ENCODE measurements at places on chromosomes 6 and 20.

GRCh38 chr6:116118608-116119007 is 7.3 kb downstream of the COL10A1 start:
- no peak for DNase-seq
- H3K4me3 ChIP-seq, result no peak overlapping the region
- H3K27ac ChIP-seq, result no peak overlapping the region
- no peaks in the 10 kb centered on the region for H3K4me1 ChIP-seq
- no peaks in the 10 kb centered on the region for H3K27me3 ChIP-seq

GRCh38 chr6:45827952-45828530 is 187.6 kb downstream of the CLIC5 start:
- DNase-seq, result no peak
- peaks cover 10% of the 10 kb centered on the region for H3K4me1 ChIP-seq
- H3K36me3 ChIP-seq, result no peaks in the 10 kb centered on the region
- H3K27me3 ChIP-seq, result no peaks in the 10 kb centered on the region

GRCh38 chr6:100479179-100480035 is 14.7 kb upstream of the SIM1 start:
- no peak for DNase-seq
- no peak overlapping the region for H3K27ac ChIP-seq
- no peak overlapping the region for H3K4me3 ChIP-seq
- H3K36me3 ChIP-seq, result no peaks in the 10 kb centered on the region
- H3K4me1 ChIP-seq, result no peaks in the 10 kb centered on the region

DNA sequence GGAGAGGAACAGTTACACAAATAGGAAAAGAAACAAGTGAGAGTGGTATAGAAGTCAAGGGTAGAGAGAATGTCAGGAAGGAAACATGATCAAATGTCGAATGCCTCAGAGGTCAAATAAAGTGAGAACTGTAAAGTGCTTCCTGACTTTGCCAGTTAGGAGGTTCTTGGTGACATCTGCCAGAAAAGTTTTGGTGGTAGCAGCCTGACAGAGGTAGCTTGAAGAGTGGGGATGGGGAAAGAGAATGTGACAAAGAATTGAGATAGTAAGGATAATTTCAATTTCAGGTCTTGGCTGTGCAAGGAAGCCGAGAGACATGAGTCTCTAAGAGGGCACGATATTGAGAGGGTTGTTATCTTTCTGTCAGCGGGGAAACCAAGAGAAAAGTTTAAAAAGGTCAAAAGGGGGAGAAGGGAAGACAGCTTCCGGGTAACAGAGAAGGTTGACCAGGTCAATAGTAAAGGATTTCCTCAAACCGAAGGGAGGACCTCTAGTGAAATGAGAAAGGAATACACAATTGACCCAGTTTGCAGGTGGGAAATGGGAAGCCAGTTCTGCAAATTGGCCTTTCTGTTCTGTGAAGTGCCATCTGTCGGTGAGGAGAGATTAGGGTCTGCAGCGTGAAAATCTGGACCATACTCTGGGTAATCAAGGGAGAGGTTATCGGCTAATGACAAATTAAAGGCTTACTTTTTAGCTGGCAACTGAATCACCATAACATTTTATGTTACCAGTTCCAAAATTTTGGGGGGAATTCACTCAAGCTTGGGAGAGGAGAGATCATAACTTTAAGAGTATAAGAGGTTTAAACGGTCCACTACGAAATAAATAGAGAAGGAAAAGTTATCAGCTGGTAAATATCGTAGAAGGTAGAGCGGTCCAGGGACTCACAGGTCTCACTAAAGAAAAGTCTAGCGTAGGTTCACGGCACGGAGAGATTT is 973 bp upstream of the BRD2 start:
- H3K4me3 ChIP-seq, result peak overlapping the region; percentile 96
- peaks cover 2% of the 10 kb centered on the region for H3K36me3 ChIP-seq
- DNase-seq, result peak; percentile 58
- H3K4me1 ChIP-seq, result peaks cover 42% of the 10 kb centered on the region

- H3K4me1 ChIP-seq, result peaks cover 5% of the 10 kb centered on the region
- no peak overlapping the region for H3K4me3 ChIP-seq
- H3K36me3 ChIP-seq, result no peaks in the 10 kb centered on the region
- DNase-seq, result no peak
- no peak overlapping the region for H3K27ac ChIP-seq
- no peaks in the 10 kb centered on the region for H3K27me3 ChIP-seq
Observed at GRCh38 chr6:47152666-47153403, 110.7 kb upstream of the ADGRF1 start.

DNA sequence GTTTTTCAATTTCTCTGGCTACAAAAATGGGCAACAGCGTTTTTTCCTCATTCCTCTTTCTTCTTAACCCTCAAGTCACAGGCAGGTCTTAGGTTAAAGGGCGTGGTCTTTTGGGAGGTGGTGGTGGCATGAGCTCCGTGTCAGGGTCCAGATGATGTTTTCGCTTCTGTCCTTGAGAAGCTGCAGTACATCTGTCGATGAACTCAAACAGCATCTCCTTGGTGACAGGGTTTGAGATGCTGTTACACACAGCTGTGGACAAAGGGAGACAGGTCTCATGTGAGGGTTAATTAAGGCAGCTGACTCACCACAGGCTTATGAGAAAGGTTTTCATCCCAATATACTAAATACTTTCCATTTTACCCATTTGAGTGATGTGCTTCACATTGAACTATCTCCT is 350.8 kb downstream of the RNGTT start:
- H3K27me3 ChIP-seq, result no peaks in the 10 kb centered on the region
- no peak for DNase-seq
- no peak overlapping the region for H3K27ac ChIP-seq
- no peak overlapping the region for H3K4me3 ChIP-seq
- no peaks in the 10 kb centered on the region for H3K4me1 ChIP-seq

- no peak overlapping the region for H3K27ac ChIP-seq
- no peaks in the 10 kb centered on the region for H3K27me3 ChIP-seq
- DNase-seq, result no peak
- no peaks in the 10 kb centered on the region for H3K4me1 ChIP-seq
- no peaks in the 10 kb centered on the region for H3K36me3 ChIP-seq
- H3K4me3 ChIP-seq, result no peak overlapping the region
Observed at GRCh38 chr6:78436335-78436734, 431.0 kb upstream of the IRAK1BP1 start.
